ENCODE measurements at places on chromosomes 2 and 18.

GRCh38 chr2:200356857-200357384 lies 50.4 kb downstream of the SPATS2L start:
- no peak for DNase-seq

- DNase-seq, result no peak
These were observed 45.9 kb downstream of the ST6GAL2 start for GRCh38 chr2:106839849-106840595.

GRCh38 chr2:69946351-69947324 lies 14.8 kb downstream of the ASPRV1 start:
- DNase-seq, result peak; percentile 42

- peak; percentile 49 for DNase-seq
These were observed 837 bp upstream of the ACSL3 start for GRCh38 chr2:222859786-222860612.

DNA sequence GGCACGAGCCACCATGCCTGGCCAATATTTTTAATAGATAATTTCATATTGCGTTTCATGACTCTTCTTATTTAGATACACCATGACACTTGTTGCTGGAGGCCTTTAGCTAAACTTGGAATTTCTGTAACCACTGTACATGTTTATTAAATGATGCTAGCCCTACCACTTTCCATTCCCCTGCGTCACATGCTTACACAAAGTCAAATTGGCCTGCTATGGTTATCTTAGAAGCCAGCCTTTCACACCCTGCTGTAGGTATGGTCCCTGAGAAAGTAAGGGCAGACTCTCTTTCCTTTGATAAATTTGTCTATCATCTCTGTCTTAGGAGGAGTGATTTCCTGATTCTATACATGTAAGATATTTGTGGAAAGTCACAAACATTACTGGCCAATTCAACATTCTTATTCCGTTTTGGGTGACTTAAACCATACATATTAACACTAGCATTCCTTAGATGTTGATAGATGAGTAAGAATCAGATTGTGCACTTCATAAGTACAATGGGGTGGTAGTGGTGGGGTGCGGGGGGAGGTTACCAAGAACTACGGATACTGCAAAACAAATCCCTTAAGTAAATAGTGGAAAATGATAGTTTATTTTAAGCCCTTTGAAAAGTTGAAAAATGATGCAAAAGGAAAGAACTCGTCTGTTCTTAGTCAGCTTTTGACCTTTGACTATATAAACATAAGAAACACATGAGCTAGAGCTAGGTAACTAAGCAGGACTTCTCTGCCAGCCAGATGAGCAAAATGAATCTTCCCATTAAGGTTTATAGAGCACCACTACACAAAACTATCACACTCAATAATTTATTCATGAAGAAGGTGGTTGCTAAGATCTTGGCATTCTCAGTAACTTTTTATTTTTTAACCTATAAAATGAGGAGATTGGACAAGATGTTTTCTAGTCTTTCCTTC lies 7.9 kb upstream of the NDUFV2 start:
- peak; percentile 95 for DNase-seq

DNA sequence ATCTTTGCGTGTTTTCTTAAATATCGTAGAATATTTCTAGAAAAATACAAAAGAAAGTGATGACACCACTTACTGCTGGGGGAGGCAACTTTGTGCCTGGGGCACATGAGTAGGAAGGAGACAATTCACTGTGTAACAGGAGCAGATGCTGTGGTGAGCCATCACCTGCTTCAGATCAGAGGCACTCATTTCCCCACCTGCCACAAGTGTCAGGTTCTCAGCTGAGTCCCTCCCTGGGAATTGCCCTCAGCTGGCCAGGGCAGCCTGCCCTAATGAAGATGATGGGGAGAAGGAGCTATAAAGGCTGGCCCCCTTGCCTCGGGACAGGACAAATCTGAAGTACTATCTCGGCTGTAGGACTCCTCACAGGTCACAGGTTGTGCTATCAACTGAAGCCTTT lies 322.8 kb downstream of the STK39 start:
- no peak for DNase-seq

All from lung microvascular endothelial cell (primary cell).